Placental epithelial cell (primary cell): ENCODE measurements at places on chromosomes 2 and 18. TPM values are rescaled to one million over a fixed set of nuclear protein-coding genes. Genes with fewer than 3 reads are reported as not detected.

The ZNF892 gene
- 18.5 and 20.7 TPM in 2 replicates for total RNA-seq

The CFAP65 gene
- not detected in 2 replicates for total RNA-seq

The PSMA8 gene
- 1.4 TPM in 1 of 2 replicates, not detected in the other for total RNA-seq

The CMPK2 gene
- total RNA-seq, result 0.22 TPM in 1 of 2 replicates, not detected in the other

The TUBB8B gene
- total RNA-seq, result not detected in 2 replicates

The PRKAG3 gene
- total RNA-seq, result not detected in 2 replicates
